ENCODE measurements at places on chromosomes 6 and 20.

GRCh38 chr6:27771235-27771634, 141.0 kb downstream of the OR2B2 start:
- DNase-seq: no peak

DNA sequence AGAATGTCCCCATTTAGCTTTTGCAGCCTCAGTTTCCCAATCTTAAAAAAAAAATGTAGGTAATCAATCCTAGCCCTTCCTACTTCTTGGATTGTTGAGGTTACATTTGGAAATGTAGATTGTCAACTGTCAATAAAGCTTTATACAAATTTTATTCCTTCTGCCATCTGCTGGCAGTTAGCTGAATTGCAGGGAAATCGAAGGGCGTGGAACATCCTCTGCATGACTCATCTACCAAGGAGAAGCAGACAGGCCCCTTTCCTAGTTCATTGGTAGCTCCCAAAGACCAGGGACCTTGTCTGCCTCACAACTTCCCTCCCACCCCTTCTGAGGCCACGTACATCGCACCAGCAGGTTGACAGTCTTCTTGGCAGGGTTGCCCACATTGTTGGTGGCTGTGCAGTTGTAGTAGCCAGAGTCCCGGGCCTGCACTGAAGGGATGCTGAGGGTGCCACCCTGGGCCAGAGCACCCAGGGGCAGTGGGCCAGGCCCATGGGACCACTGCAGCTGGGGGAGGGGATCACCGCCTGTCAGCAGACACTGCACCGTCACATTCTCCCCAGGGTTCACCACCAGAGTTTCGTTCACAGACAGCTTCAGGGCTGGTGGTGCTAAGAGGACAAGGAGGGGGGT, 43.6 kb downstream of the MDGA1 start:
- DNase-seq: peak; percentile 65

GRCh38 chr20:3716195-3716834, 3.9 kb upstream of the SIGLEC1 start:
- peak; percentile 21 for DNase-seq

GRCh38 chr6:157759028-157759427, 64.0 kb upstream of the SNX9 start:
- no peak for DNase-seq
